Peyer's patch (tissue), 4 donors: ENCODE measurements at places on chromosomes 16 and 17.

GRCh38 chr17:43913584-43913983 lies 6.2 kb upstream of the MPP2 start:
- DNase-seq: no peak

DNA sequence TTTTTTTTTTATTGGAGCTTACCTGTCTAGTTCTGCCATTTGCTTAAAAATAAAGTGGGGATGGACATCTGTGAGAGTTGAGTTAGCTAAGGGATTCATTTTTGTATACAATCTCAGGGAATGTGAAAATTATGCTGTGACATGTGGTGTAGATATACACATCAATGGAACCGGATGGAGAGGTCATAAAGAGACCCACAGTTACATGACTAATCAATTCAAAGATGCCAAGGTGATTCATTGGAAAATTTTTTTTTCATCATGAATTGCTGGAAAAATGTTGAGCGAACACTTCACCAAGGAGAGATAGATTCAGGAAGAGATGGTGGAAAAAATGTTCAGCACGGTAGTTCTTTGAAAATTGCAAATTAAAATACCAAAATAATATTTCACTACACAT lies 605.4 kb upstream of the KIF2B start:
- DNase-seq: no peak

- DNase-seq: peak; percentile 34
These were observed 138.4 kb downstream of the RAB11FIP4 start for GRCh38 chr17:31529841-31530251.

- peak; percentile 53 for DNase-seq
These were observed 51.5 kb upstream of the MGAT5B start for GRCh38 chr17:76816590-76817135.

GRCh38 chr17:78890498-78890897 lies 12.5 kb downstream of the CEP295NL start:
- DNase-seq: peak; percentile 88

DNA sequence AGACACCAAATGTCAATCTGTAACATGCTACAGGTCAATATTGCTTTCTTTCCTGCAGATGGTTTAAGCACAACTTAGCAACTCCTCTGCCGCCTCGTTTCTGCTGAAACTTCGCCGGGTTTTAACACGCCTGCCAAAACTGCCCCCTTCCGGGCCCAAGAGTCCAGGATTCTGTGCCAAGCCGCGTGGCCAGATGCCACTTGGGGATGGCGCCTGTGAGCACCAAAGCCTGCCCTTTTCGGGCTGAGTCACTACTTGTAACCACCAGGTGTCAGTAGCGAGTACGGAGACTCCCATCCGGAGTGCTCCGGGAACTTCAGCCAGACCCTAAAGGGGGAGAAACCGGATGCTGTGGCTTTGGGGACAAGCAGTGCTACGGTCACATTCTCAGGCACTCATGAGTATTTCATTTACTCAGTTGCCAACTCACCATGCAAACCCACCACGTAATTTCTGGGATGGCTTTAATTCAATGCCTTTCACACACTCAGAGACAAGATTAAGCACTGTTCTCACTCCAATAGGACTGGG lies 7.8 kb downstream of the PMP22 start:
- DNase-seq: peak; percentile 70

- no peak for DNase-seq
These were observed 3.0 kb downstream of the KARS1 start for GRCh38 chr16:75644240-75645012.

DNA sequence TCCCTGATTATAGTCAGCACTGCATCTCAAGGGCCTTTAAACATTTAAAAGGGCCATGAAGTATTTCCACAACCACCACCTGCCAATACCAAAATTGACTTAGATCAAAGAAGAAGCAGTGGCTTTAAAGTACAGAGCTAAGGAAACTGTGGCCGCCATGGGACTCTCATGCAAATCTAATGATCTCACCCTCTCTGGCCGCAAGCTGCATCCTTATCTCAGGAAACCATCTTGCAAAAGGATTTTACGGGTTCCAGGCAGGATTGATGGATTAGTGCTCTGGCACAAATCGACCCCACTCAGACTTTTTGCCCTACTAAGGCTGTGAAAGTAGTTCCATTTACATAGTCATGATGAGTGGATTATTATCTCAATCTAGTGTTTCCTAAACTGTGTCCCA lies 22.6 kb downstream of the CDRT4 start:
- DNase-seq: no peak

DNA sequence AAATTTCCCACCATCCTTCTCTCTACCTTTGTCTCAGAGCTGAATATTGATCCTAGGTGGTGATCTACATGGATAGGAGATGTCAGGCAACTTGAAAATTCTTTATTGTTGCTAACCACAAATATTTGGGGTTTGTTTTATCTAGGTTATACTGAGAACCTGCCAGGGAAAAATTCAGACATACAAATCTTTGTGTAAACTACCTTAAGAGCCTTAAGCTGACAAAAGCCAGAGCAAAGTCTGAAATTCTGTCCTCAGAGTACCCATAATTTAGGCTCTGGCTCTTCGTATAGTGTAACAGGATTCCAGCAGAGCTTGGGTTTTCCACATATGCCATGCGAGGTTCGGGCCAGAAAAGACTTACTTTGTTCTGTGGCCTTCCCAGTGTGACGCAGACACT lies 406.7 kb upstream of the MAF start:
- no peak for DNase-seq

DNA sequence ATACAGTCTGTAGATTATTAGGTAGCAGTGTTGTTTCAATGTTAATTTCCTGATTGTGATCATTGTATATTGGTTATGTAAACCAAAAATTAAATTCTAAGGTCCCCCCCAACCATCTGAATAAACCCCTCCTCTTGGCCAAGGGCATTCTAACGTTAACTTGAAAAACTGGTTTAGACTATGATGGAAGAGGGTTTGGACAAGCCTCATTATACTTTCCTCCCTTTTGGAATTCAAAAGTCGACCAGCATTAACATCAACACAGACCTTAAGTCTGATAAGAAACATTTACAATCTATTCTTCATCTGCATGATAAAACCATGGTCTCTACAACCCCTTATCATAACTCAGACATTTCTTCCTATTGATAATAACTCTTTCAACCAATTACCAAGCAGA lies 20.6 kb upstream of the KIFC3 start:
- no peak for DNase-seq

GRCh38 chr17:44351961-44352827 lies 7.1 kb downstream of the GRN start:
- DNase-seq: no peak

DNA sequence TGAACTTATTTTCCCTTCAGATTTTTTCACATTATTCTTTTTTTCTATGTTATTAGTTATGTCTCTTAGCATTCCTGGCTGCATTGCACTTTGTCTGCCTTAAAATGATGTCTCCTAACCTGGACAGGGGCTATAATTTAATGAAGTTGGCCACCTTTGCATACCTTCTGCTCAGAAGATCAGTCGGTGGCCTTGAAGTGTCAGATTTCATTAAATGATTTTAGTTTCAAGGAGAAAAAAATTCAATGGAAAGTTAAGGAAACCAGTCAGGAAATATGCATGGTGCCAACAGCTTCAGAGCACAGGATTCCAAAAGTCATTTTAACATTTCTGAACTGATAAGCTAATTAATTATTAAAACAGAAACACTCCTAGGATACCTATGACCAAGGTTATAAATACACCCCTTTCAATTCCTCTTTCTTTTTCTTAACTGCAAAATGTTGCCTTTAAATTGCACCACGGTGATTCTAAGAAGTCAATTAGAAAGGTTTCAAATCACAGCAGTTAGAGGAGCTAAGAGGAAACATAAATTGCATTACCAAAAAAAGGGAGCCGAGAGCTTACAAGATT lies 533.4 kb downstream of the KCNJ2 start:
- no peak for DNase-seq

- DNase-seq: no peak
These were observed 537.8 kb upstream of the CA10 start for GRCh38 chr17:52696362-52696761.

DNA sequence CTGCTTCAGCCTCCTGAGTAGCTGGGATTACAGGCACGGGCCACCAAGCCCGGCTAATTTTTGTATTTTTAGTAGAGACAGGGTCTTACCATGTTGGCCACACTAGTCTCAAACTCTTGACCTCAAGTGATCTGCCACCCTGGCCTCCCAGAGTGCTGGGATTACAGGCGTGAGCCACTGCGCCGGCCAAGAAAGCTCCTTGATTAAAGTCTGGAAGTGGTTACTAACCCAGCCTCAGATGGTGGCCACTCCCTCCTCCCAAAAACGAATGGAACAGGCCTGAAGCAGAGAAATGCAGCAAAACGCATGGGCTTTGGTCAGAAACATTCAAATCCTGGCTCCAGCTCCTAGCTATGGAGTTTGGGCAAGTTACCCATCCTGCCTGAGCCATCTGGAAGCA lies 11.3 kb downstream of the FKBP10 start:
- no peak for DNase-seq

GRCh38 chr16:78096386-78096785 lies 3.1 kb upstream of the WWOX start:
- no peak for DNase-seq

DNA sequence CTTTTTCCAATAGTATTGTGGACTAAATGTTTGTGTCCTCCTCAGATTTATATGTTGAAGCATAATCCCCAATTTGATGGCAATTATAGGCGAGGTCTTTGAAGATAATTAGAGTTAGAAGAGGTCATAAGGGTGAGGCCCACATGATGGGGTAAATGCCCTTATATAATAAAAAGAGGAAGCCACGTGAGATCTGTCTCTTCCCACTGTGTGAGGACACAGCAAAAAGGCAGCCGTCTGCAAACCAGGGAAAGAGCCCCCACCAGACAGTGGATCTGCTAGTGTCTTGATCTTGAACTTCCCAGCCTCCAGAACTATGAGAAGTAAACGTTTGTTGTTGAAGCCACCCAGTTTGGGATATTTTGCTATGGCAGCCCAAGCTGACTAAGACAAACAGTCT lies 76.0 kb downstream of the LYRM1 start:
- DNase-seq: no peak

DNA sequence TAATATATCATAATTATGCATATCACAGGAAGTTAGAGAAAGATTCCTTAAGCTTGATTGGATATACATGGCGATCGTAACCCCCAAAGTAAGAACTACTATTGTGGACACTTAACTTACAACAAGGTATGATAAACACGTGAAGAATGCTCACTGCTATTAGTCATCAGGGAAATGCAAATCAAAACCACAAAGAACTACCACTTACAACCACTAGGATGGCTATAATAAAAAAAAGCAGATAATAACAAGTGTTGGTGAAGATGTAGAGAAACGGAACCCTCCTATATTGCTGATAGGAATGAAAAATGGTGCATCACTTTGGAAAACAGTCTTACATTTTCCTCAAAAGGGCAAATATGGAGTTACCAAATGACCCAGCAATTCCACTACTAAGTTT lies 265.9 kb downstream of the SLC39A11 start:
- DNase-seq: no peak

- DNase-seq: no peak
These were observed 359.8 kb upstream of the ERCC4 start for GRCh38 chr16:13560151-13560550.

DNA sequence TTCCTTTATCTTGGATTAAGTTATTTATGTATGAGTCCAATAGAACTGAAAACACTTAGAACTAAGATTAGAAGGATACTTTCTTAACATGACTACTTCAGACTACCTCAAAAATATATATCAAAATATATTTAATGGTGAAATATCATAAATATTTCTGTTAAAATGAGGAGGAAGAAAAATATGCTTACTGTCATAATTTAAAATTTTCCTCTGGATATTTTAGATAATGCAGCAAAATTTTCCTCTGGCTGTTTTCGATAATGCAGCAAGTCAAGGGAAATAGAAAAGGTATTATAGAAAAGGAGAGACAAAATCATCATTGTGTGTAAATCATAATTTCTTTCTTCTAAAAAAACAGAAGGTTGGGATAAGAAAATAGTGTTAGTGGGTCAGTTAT lies 263.3 kb downstream of the HS3ST3A1 start:
- no peak for DNase-seq

GRCh38 chr17:57154921-57155320 lies 69.9 kb downstream of the AKAP1 start:
- no peak for DNase-seq

GRCh38 chr17:82297714-82298537 lies 19.5 kb downstream of the CD7 start:
- peak; percentile 98 for DNase-seq
